T-helper 1 cell (primary cell): ENCODE measurements at places on chromosomes 3 and 15.

- no peak for DNase-seq
These were observed 781.2 kb downstream of the ROBO1 start for GRCh38 chr3:78986416-78987101.

GRCh38 chr3:10286596-10287295 is 6.0 kb downstream of the GHRL start:
- DNase-seq: no peak

DNA sequence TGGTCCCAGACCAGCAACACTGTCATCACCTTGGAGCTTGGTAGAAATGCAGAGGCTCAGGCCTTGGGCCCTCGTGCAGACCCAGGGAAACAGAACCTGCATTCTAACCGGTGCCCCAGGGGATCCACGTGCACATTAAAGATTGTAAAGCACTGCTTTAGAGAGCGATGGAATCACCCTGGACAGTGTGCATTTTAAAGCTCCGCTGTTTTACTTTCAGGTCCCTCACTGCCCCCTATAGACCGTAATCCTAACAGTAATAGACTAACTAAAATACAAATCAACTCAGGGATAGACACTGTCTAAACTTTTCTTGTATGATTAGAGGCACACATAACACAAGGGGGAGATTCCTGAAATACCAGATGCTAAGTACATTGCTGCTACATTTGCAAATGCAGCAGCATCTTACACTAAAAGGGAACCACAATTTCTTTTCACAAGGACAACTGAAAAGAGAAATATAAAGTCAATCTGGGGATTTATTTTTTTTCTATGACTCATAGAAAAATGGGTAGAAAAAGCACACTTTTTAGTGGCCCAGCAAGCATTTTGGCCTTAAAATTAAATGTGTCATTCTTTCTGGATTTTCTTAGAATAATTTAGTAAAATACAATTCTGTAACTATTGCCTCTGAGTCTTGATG is 10.5 kb upstream of the SH3GL3 start:
- no peak for DNase-seq

DNA sequence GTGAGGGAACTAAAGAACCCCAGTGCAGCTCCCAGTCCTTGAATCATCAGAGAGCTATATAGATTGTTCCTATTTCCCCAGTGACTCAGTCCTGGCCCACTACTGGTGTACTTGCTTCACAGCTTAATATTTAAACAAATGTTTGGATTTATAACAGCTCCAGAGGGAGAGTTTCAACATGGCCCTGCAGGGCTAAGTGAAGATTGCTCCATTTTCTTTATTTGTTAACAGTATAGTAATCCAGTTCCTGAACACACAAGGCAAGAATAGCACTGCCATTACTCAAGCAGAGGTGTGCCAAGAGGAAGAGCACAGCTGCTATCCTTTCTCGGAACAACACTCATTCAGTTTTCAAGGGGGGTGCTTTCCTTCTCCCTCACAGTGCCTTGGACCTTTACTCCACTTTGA is 6.5 kb downstream of the SQOR start:
- DNase-seq: no peak

DNA sequence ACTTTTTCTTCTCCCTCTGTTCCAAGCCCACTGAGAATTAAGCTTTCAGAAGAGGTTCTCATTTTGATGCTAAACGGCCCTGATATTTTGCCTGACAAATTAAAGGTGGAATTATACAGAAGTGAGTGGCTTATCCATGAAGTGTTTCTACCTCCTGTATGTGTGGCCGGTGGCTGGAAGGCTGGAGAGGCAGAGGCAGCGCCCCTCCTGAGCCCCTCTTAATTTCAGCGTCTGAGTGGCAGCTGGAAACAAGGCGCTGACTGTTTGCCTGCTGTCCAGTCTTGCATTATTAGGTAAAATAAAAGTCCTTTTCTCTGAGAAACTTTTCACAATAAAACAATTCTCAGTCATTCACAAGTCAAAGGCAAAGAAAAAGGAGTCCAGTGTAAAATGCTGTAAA is 685.7 kb downstream of the MCTP2 start:
- no peak for DNase-seq

DNA sequence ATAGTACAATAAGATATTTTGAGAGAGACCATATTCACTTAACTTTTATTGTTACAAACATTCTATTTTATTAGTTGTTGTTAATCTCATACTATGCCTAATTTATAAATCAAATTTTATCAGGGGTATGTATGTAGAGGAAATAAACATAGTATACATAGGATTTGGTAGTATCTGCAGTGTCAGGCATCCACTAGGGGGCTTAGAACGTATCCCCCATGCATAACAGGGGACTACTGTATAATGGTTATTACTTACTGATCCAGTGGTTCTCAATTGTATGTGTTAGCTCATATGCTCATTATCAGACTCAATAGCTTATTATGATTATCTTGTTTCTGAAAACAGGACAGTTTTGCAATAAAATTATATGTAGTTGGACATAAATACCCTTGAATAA is 27.6 kb downstream of the CMC1 start:
- no peak for DNase-seq

DNA sequence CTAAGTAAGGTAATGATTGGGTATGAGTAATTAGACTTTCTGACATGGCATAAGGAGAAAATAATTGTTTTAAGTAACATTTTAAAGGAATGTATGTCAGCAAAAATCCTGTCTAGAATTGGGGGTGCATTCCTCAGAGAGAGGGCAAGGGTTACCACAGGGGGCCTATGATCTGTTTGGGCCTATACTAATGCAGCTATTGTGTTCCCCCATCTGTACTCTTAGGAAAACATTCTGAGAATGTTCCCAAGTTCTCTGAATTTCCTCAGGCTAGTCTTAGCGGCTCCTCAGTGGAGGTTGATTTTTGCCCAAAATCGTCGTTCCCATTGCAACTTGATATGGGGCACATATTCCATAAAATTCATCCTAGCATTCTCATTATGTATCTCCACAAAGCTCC is 1216.4 kb upstream of the GBE1 start:
- no peak for DNase-seq

- DNase-seq: no peak
These were observed 22.7 kb downstream of the ARHGEF26 start for GRCh38 chr3:154143873-154144272.

DNA sequence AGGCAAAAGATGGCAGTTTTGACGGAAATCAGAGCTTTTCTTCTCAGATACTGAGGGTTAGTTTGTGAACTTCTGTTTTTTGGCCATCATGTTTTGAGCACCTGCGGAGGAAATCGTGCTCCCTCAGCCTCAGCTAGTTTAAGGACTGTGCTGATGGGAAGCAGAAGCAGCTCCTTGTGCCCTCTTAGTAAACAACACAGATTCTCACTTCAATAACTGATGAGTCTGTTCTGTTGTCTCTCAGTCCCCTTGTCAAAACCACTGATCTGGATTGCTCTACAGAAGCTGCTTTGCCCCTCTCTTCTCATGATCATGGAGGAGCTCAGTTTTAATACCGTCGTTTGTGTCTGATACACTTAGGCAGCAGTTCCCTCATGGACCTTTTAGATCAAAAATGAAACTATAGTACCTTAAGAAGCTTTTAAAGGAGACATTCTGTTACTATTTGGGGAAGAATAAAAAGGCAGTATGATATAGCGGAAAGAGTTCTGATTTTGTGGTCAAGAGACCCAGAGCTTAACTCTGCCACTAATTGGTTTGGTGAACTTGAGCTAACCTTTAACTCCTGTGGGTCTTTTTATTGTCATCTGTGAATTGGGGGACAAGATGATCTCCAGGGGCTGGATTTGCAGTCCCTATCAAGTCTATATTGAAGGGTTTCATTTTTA is 152.6 kb downstream of the BBX start:
- DNase-seq: no peak

DNA sequence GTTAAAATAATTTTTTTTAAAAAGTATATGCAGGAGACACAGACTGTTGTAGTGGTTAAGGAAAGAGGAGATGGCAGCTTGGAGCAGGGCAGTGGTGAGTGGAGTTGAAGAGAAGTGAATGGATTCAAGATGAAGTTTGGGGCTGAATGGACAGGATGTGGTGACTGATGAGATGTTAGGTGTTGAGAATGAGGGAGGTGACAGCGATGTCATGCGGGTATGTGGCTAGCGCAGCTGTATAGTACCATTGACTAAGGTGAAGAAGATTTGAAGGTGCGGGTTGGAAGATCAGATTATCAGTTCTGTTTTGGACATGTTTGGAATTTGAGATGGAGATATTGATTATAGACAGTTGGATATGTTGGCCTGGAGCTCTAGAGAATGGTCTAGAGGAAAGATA is 20.1 kb downstream of the FBXO22 start:
- no peak for DNase-seq

DNA sequence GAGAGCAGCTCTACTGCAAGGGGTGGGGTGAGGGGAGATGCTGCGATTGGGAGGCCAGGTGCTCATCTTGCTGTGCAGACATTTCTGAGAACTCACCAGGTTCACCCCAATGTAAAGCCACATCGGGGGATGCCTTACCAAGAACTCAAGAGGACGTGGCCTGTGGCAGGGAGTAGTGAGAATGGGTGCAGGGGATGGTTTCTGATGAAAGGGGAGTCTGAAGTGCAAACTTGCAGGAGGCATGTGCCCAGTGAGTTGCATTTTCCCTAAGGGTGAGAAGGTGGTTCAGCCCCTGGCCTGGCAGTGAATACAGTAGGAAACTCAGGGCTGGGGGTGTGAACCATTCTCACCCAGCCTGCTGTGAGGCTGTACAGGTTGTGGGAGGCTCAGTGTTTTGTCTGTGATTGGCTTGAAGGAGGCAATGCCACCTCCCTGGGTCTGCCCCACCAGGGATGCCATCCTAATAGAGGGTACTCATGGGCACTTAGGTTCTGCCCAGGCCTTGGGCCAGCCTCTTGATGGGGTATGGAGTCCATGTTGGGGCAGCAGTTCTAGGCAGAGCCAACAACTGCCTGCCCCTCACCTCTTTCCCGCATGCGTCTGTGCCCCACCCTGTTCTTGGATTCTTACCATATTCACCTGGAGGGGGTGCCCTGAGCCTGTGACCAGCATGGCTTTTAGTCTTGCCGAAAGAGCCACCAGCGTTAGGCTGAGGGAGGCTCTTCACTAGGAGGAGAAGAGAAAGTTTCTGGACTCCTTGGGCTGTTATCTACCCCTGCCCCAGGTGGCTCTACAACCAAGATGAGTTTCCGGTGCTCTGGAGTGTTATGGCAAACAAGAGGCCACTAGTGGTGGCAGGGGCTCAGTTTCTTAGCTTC is 4.5 kb downstream of the HEMK1 start:
- no peak for DNase-seq

DNA sequence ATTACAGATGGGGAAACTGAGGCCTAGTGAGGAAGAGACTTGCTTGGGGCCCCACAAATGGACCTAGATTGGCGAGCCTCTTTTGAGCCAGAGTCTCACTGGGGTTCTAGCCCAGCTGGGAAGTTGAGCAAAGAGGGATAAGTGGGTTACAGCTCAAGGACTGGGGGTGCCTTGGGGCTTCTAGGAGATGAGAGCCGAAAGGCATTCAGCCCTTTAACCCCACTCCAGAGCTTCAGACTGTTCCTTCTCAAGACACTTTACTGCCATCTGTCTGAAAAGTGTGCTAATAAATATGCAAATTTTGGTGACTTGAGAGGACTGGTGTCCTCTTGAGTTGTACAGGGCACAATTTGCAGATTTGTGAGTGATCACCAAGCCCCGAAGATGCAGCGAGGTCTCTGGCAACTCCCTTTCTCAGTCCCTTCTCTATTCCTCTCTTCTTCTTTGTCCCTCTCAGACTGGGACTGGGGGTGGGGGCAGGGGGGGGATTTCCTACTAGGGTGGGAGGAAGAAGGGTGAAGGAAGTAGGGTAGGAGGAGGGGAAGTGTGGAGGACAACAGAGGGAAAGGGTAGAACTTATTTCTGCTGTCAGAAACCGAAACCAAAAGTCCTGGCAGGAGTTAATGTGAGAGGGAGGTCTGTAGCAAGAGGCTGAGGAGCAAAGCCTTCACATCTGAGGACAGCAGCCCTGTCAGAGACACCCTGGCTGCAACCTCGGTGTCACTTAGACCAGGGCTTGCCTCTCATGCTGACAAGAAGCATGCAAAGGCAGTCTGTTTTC is 16.2 kb upstream of the ANKDD1A start:
- no peak for DNase-seq

DNA sequence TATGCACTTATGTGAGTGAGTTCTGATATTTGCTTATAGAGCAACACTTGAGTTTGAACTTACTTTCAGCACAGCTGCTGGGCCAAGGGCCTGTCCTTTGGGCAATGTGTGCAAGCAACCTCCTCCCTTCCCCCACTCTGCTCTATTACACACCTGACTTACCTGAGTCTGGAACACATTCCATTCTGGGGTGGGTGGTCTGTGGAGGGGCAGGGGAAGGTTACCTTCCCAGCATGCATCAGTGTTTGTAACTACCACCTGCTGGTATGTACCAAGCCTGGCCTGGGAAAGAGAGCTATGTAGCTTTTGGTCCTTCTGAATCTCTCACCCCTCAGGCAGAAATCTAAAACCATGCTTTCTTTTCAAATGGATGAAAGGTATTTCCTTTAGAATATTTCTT is 103.0 kb downstream of the ISL2 start:
- DNase-seq: no peak

DNA sequence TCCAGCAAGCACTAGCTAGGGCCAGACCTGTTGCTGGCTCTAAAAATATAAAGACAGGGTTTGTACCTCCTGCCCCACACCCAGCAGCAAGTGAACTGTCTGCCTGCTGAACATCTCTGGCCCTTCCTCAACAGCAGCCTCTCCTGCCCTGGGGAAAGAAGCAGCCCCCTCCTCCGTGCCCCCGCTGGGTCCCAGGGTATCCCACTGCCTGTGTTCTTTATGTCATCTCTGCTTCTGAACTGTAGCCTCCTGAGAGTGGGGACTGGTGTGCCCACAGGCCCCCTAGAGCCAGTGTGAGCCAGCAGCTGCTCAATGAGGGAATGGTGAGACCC is 54.5 kb downstream of the ACAD9 start:
- no peak for DNase-seq

DNA sequence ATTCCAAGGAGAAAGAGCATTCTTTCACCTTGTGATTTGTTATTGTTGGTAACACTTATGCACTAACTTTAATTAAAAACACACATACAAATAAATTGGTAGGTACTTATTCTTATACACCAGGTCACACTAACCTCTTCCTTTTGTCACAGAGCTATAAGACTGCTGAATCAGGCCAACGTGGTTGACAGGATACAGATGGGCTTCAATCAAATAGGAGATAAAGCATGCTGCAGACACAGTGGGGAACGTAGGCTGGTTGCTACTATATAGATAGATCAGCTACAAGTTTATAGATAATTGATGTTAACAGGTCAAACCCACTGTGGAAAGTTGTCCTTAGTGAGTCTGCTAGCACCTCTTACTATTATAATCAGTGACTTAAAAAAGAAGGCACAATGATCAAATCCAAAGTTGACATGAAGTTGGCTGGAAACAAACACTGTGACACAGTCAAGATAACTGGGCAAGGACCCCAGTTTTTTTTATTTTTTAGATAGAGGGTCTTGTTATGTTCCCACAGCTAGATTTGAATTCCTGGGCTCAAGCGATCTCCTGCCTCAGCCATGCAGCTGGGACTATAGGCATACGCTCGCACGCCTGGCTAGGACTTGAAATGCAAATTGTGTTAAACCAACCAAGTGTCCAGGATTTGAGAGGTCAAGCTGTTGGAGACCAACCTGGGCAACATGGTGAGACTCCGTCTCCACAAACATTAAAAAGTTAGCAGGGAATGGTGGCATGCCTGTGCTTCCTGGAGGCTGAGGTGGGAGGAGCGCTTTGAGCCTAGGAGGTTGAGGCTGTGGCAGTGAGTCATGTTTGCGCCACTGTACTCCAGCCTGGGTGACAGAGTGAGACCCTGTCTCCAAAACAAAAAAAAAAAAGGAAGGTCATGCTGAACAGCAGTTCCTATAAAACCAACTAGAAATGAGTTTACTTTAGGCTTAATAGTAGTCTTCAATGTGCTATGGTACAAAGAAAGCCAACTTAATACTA is 97.9 kb upstream of the MEX3B start:
- no peak for DNase-seq
